ENCODE measurements at places on chromosomes 7 and 10.

- no peak for DNase-seq
These were observed 319.8 kb downstream of the FRMD4A start for GRCh38 chr10:14010769-14011574.

DNA sequence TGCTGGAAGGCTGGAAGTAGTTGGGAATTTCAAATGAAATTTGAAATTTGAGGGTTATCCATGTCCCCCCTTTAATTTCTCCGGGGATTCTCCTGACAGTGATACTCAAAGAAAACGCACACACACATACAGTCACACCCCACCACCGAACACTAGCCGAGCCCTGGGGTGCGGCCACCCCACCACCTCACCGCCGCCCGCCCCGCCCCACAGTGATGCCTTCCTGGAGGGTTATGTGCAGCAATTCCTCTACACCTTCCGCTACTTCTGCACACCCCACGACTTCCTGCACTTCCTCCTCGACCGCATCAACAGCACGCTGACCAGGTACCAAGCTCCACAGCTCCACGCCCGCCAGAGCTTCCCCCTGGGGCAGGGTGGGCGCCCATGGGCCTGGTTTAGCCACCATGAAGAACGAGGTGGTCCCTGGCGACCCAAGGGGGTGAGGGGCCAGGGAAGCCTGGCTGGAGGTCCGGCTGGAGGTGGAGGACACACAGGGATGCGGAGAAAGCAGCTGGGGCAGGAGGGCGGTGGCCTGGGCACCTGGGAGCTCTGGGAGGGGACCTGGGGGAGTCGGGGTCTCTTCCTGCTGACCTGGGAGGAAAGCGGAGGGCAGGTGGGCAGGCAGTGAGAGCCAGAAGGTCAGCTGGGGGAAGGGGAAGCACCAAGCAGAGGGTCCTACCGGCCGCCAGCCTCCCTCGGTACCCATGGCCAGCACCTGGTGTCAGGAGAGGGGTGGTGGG, 19.4 kb upstream of the UTF1 start:
- DNase-seq: no peak

DNA sequence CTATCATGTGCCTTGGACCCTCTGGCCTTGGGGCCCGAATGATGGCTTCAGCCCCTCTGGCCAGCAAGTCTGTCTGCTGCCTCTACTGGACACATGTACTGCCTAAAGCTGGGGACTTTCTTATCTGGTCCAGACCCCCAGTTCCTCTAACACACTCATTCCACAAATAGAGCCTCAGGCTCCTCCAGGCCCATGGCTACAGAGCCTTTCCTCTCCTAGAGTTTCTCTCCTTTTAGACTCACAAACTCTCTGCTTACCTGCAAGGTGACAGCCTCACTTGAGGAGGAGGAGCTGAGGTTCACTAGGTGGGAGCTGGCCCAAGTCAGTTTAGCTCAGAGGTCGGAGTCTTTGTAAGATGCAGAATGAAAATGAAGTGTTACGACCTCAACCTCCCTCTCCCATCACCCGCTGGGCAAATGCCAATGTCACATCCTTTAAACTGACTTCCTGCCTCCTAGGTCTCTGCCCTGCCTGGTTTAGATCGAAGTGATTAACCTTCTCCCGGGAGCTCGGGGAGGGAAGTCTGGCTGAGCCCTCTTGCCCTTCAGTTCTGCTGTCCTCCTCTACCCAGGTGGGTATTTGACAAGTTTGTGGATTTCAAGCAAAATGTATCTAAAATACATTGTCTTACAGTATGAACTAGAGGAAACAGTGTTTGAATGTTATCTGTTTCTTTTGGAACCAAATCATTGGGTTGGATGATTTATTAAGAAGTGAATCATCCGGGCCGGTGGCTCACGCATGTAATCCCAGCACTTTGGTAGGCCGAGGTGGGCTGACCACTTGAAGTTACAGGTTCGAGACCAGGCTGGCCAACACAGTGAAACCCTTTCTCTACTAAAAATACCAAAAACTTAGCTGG, 71.9 kb upstream of the TNS3 start:
- no peak for DNase-seq

DNA sequence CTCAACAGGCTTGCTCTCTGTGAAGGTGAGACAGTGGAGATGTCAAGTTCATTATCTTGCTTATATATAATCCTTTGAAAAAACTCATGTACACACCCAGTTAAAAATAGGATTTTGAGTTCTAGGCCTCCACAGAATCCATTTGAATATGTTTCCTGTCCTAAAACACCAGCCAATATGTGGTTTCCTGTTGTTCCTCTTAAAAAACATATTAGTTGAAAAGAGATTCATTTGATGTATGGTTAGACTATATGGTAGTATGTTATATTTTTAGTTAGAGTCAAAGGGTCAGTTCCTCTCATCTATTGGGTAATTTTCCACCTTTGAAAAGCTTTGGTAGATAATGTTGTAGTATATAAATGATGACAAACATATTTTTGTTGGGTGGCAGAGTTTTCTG, 16.0 kb downstream of the PPP1R9A start:
- DNase-seq: no peak

DNA sequence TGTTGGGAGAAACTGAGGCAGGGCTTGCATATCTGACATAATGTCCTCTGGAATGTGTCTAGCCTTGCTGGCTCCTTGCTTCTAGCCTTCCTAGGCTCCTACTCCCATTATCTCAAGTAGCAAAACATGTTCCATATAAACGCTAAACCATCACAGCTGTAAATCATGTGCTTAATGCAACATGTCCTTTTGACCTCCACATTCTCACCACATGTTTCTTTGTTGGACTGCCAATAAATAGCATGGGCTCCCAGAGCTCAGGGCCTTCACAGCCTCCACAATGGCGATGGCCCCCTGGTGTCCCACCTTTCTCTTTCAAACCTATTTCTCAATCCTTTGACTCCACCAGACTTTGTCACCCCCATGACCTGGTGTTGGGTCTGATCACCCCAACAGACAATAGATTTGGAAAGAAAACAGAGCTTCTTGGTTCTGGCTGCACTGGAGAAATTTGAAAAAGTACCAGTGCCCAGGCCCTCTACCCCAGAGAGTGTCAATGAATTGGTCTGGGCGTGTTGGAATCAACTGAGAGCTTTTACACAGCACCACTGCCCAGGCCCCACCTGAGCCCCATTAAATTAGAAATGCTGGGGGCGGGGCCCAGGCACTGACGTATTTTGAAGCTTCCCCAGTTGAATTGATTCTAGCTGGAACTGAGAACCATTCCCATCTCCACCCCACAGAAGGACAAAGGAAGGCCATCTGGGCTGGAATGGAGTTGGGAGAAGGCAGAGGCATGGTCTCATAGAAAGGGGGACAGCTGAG, 41.3 kb upstream of the GGCT start:
- DNase-seq: no peak

DNA sequence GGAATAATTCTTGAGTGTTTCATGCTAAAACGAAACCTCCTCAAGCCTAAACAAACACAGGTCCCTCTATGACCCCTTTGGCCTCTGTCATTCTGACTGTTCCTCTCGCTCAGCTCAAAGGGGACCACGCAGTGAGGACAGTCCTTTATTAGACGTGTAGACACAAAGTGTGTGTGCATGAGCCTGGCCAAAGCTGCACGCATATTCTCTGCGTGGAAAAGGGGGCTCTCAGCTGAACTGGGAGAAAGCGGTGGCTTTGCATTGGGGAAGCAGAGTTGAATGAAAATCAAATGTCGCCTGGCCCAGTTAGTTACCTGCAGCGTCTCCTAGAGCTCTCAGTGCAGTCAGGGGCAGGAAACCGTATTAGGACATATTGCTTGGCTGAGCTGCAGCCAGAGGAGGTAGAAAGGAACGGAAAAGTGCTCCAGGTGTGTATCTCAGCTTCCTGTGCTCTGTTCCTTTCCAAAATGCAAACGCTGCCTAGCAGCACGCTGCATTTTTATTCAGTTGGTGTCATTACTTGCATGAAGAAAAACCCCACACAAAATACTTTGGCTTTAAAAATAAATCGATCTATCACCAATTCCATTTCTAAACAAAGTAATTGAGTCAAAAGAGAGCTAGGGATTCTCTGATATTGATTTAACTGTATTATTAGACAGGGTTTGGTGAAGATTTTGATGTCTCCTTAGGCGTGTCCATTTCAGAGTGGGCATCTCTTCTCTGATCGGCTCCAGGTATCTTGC, 4.9 kb downstream of the GATA3 start:
- no peak for DNase-seq

DNA sequence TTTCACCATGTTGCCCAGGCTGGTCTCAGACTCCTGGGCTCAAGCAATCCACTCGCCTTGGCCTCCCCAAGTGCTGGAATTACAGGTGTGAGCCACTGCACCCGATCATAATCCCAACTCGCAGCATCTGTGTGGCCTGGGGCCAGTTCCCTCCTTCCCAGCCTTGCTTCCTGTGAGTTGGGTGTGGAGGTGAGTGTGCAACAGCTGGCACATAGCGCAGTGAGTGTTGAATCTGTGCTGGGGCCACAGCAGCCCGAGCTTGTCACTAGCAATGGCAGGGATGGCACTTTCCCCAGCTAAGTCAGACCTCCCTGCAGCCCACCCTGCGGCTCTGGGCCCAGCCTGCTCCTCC, 12.2 kb downstream of the TMEM184A start:
- DNase-seq: no peak

DNA sequence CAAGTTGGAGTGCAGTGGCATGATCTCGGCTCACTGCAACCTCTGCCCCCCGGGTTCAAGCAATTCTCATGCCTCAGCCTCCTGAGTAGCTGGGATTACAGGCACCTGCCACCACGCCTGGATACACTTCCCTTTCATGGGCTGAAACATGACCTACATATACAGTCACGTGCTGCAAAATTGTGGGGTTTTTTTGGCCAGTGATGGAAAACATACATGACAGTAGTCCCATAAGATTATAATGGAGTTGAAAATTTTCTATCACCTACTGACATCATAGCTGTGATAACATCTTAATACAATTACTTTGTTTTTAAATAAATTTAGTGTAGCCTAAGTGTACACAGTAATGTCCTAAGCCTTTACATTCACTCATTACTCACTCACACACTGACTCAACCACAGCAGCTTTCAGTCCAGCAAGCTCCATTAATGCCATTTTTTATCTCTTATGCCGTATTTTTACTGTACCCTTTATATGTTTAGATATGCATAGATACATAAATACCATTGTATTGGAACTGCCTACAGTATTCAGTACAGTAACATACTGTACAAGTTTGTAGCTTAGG, 79.9 kb upstream of the TMEM196 start:
- no peak for DNase-seq

DNA sequence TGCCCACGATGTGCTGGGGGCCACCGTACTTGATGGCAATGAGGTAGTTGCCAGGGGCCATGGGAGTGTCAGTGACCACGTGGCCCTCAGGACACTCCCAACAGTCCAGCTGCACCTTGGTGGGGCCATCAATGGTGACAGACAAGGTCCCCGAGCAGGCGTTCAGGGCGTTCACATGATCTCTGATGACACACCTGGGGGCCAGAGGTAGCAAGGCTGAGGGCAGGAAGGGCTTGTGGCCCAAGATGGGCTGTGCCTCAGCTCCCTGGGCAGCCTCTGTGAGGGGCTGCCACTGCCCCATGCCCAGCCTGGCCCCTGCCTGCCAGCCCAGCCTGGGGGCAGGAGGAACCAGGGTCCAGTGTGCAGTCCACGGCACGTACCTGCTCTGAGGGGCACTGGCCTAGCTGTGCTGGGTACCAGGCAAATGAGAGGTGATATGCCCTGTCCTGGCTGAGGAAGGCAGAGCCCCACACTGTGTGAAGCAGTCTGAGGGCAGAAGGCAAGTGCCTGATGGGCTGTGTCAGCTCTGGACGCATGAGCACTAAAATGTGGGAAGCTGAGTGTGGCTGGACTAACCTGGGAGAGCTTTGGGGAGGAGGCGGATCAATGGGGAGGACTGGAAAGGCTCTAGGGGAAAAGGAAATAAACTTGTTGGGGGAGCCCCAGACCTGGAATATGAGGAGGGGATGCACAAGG, 3.5 kb upstream of the KCP start:
- DNase-seq: no peak

DNA sequence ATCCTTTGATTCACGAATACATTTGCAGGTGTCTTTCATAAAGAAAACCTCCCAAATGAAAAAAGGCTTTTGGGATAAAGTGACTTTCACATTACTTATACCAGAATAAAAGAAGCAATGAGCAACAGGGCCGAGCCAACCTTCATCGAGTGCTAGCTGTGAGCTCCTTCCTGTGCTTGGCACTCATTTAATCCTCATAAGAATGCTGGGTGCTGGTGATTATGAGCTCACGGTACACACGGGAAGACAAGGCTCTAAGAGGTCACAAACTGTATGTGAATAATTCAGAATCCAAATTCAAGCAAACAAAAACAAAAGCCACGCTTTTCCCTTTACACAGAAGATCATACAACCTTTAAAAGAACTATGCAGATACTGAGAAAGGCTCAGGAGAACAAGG, 156.2 kb downstream of the COBL start:
- no peak for DNase-seq

DNA sequence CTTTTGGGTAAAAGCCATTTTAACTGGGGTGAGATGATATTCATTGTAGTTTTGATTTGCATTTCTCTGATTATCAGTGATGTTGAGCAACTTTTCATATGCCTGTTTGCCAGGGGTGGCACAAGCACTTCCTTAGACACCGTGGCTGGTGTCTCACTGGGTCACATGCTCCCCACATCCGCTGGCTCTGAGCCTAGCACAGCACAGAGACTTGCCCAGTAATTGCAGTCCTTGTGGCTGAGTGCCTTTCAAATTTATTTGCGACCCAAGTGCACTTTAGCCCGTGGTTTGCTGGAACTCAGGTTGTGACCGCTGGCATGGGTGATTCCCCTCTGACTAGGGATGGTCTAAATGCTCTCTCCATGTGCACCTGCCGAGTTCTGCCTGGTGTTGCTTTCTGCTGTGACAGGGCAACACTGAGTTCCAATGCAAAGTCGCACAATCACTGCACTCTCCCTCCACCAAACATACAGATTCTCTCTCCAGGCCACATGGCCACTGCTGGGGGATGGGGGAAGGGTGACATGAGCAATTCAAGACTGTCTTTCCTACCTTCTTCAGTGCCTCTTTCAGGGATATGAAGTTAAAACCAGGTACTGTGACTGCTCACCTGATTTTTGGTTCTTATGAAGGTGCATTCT, 66.5 kb downstream of the ZNF277 start:
- no peak for DNase-seq

GRCh38 chr10:133384071-133384470, 5.0 kb downstream of the PAOX start:
- no peak for DNase-seq
